Adrenal gland (tissue), 19 donors: ENCODE measurements at places on chromosomes 5 and 9.
A peak's percentile ranks its signal among the peaks of the same experiment; 100 is the strongest.

- peak; percentile 29 for DNase-seq
Measured at GRCh38 chr5:38162625-38163024, 95.7 kb upstream of the EGFLAM start.

DNA sequence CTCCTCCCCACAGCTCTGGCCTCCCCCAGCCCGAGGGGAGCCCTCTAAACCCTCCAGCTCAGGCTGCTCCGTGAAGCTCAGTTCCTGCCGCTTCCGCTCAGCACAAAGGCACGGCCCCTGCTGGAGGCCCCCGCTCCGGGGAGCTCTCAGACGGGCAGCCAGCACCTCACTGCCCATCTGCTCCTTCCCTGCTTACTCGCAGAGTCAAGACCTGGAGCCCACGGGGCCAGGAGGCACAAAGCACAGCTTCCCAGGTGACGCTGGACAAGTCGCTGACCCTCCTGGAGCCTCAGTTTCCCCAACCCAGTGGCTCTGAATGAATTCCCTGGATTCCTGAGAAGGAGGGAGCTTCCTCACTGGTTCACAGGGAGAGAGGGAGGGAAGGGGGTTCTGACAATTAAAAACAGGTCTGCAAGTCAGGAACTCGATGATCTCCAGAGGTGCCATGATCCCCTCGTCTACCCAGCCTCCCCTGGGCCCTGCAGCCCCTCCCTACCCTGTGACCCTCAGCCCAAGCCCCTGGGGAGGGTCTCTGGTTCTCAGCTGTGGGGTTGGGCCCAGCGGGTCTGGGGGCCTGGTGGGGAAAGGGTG, 36.2 kb downstream of the VAV2 start:
- no peak for DNase-seq

- no peak for DNase-seq
Measured at GRCh38 chr5:160618286-160618685, 196.6 kb downstream of the PTTG1 start.

DNA sequence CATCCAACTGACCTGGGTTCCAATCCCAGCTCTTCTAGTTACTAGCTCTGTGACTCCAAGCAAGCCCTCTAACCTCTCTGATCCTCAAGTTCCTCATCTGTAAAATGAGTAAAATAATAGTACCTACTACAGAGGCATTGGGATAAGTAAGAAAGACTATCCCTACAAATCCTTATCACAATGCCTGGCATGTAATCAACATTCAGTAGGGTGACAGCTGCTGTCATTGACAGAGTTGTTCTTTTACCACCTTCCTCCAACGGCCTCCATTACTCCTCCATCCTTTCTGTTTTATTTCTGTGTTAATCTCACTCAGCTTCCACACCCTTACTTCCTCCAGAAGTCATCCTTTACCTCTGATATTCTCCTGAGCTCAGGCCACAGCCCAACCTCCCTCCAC, 40.4 kb downstream of the FGF1 start:
- DNase-seq = no peak

GRCh38 chr5:130546211-130546610, 618.8 kb downstream of the HINT1 start:
- no peak for DNase-seq

DNA sequence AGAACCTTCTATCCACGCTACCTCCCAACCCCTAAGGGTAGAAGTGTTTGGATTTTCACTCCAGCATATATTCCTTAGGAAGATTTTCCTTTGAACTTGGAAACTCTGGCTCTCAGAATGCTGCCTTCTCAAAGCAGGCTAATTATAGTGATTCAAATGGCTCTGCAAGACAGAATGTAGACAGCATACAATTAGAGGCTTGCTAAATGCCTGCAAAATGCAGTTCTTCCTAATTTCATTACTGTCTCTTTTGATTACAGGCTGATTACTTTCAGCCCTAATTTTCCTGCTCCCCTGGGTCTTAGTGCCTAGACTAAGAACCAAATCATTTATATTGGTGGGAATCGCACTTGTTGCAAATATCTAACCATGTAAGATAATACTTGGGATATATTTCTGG, 50.8 kb downstream of the ANKDD1B start:
- no peak for DNase-seq

DNA sequence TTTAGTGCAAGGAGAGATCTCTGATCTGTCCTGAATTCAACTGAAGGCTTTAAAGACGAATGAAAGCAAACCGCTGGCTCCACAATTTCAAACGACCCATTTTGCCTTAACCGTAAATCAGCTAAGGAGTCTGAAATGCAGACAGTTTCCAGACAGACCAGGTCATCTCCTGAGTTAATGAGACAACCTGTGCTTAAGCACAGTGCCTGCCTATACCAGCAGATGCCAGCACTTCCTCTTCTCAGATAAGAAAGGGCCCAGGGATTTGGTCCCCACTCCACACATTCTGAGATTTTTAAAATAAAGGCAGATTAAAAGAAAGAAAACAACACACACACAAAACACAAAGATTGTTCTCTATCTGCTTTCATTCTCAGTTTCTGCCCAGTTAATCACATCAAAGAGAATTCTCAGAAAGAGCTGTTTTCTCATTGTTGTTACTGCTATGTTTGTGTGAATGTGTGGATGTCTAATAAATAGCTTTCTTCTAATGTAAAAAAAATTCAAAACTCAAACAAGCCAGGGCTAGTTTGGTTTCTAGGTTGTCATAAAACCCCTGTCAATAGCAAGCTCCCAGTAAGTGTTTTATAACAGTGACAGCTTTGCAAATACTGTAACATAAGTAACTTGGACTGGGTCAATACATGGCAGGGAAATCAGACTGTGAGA, 157.7 kb upstream of the SLC24A2 start:
- no peak for DNase-seq

DNA sequence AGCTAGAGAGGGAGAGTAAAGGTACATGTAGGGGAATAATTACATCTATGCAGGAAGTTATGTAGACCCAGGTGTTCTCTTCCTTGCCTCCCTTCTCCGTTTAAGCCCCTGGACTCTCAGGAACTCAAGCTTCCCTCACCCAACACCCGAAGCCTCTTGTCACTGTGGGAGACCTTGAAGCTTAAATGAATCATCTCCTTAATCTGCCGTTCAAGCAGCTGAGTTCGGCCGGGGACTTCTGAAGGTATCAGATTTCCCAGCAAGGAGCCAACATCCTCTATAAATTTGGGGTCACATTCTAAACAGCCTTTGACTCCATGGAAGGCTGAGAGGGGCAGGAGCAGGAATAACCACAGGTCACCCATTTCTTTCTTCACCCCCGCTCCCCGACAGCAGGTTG, 412 bp downstream of the IZUMO3 start:
- no peak for DNase-seq

GRCh38 chr5:132364319-132364718, 5.2 kb upstream of the SLC22A5 start:
- DNase-seq = peak; percentile 75

- DNase-seq = no peak
Measured at GRCh38 chr9:116155698-116156039, 2.1 kb downstream of the PAPPA start.

DNA sequence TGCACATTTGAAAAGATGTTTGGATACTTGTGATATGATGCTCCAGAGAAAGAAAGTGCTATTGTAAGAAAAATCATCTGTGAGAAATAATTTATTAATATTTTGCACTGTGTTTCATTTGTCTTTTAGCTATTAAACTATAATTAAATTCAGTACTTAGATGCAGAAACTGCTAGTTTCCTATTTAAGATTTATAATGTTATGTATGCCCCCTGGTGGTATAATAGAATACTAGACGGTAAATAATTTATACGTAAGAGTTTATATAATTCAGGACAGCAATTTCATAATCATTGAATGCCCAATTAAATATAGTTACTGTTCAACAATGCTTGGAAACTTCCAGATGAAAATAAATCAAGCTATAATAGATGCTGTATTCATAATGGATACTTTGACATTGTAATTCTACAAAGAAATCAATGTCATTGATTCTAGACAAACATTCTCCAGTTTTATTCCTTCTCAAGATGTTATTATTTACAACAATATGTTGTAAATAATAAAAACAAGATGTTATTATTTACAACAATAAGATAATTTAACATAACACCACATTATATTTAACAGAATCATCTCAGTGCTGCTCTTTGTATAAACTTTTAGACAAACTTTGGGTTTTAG, 101.0 kb downstream of the TMEM232 start:
- DNase-seq = no peak

DNA sequence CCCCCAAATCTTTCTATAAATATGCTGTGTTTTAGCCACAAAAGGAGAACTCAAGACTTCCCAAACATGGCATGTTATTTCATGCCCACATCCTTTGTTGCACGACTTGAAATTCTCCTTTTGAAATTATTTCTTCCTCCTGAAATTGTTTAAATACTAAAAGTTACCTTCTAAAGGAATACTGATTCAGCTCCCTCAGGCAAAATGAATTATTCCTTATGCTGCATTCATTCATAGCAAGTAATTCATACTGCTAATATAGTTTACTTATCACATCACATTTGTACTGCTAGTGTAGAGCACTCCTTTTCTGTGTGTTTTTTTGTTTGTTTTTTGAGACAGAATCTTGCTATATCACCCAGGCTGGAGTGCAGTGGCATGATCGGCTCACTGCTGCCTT, 45.7 kb downstream of the BHMT start:
- DNase-seq = no peak

- DNase-seq = no peak
Measured at GRCh38 chr9:74783408-74783807, 104.3 kb downstream of the TRPM6 start.

DNA sequence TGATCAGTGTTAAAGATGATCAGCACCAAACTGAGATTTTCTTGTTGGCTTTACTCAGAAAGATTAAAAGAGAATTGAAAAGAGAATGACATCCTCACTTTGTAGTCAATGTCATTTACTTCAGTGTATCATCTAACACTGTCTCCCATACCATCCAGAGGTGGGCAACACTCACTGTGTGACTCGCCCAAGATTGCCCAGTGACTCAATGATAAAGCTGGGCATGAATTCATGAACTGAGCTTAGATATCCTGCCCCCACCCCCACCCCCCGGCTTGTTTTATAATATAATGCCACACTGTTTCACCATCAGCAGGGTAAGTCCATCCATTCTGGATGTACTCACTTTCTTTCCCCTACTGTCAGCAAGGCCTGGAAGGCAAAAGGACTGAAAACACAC, 242.2 kb downstream of the FAM114A2 start:
- no peak for DNase-seq

- peak; percentile 30 for DNase-seq
Measured at GRCh38 chr9:88011005-88011766, 36.9 kb upstream of the CDK20 start.
